ENCODE measurements at places on chromosomes 1 and 21.
A peak's percentile ranks its signal among the peaks of the same experiment; 100 is the strongest.

- peak; percentile 33 for DNase-seq
Observed at GRCh38 chr1:207888652-207889051, 22.3 kb downstream of the CD34 start.

- DNase-seq = peak; percentile 76
Observed at GRCh38 chr1:36224537-36225282, 467 bp downstream of the THRAP3 start.

DNA sequence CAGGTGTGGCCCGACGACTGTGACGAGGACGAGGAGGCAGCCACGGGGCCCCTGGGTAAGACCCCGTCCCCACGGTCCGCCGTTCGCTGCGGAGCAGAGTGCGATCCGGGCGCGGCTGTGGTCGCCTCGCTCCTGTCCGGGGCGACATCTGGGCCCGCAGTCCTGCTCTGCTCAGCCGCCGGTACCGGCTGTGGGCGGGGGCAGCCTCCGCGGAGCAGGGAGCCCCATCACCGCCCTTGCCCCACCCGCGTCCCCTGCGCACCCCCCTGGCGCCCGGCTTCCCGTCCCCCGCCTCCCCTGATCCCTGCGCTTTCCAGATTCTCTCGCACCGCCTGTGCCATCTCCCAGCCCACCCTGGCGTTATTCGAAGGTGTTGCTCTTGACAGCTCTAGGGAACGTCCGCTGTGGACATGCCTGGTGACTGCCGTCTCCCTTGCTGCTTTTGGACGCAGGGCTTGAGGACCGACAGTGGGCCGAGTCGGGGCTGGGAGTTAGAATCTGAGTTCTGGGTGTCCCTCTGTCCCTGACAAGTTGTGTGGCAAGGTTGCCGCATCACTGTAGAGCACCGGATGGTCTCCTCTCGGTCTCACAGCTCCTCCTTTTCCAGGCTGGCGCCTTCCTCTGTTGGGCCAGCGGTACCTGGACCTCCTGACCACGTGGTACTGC, 596 bp downstream of the TOR3A start:
- DNase-seq = peak; percentile 52

DNA sequence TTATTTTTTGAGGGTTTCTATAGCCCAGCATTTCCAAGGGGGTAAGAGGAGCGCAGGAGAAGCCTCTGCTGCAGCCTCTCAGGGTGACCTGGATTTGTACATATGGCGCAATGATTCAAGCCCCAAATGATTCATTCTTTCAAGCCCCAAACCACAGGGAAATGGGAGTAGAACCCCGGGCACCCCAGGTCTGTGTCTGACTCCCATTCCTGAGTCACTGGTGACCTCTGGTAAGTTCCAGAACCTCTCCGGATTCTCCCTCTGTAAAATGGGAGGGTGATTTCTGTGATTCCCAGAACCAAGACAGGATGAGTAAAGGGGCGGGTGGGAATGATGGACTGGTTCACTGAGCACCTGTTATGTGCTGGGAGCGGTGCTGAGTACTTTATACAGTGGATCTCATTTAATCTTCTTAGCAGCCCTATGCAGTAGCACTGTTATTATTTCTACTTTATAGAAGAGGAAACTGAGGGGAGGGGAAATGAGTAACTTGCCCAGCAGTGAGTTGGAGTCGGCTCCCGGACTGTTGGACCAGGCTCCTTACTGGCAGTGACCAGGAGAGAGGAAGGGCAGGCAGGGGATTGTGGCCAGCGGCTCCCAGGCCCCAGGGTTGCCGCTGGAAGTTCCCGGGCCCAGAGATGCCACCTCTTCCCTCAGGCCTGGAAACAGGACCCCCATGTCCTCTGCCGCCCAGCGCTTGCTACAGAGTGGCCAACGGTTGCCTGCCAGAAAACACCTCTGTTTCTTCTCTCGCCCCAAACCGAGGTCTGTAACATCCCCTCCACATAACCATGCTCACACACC, 20.3 kb upstream of the SLC26A9 start:
- DNase-seq = peak; percentile 85

DNA sequence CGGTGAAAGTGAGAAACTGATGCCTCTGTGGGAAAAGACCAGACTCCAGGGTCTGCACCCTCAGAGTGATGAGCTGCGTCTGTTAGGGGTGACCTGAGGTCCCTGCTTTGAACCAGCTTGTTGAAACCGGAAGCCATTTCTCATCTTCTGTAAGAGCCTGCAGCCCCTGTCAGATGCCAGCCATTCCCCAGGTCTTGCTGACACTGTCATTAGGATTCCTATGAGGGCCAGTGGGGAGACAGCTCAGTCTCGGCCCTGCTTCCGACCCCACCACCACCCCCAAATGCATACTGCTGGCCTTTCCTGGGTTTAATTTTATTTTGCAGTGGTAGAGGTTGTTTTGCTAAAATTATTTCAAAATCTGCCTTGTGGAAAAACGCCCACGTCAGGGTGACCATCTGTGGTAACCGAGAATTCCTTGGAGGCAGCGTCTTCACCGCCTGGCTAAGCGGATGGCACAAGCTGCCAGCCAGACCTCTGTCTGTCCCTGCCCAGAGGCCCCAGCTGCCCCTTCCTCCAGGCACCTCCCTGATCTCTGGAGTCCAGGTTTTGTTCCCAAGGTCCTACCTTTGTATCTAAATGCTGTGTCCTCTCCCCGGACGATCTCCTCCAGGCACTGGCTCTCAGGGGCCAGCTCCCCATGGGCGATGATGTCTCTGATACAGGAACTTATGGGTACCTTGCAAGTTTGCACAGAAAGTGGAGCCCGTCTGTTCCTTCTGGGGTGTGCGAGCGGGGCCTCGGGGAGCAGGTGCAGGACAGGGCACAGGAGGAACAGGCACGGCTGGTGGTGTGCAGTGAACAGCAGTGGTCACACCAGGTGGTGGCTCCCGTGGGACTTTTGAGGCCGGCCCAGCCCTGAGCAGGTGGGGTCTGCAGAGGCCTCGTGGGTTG, 49.9 kb downstream of the PRKCZ start:
- no peak for DNase-seq

DNA sequence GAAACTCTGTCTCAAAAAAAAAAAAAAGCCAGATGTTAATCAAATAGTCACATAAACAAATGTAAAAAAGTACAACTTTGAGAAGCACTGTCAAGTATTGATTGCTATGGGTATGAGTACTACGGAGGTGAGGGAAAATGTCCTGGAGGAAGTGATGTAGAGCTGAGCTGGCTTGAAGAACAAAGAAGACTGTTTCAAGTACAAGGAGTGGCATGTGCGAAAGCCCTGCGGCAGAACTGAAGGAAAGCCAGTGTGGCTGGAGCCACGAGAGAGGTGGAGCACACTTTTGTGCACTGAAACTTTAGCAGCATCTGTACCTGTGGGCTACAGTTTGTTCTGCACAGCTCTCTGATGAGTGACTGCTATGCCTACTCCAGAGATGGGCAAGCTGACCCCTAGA, 5.4 kb upstream of the RPS6KA1 start:
- no peak for DNase-seq

DNA sequence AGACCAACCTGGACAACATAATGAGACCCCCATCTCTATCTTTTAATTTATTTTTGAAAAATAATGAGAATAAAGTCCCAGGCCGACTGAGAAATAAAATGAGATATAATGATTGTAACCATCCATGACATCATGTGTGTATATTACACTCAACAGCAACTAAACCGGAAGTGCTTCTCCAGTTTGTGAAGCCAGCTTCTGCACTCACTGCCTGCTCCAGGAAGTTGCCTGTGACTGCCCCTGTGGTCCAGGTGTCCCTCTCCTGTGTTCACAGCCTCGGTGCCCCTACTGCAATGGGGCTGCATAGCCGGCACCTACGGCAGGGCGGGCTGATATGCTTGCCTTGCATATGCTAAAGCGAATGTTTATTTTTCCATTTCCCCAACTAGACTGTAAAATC, 68.3 kb downstream of the SSBP3 start:
- no peak for DNase-seq

DNA sequence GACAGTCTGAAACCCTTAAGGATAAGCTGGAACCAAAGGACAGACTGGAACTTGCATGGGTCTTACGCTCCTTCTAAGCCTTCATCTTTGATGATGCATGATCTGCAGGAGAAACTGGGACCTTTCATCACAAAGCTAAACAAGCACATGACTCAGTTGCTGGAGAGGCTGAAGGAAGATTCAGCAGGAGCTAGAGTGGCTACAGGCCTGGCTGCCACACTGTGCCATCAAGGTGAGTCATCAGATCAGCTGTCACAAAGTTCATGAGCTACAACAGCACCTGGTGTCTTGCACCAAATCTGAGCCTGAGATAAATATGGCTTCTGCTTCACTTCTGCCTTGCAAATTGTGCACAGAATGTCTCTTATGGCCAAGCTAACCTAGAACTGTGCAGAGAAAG, 95.5 kb upstream of the MARK1 start:
- DNase-seq = peak; percentile 22

DNA sequence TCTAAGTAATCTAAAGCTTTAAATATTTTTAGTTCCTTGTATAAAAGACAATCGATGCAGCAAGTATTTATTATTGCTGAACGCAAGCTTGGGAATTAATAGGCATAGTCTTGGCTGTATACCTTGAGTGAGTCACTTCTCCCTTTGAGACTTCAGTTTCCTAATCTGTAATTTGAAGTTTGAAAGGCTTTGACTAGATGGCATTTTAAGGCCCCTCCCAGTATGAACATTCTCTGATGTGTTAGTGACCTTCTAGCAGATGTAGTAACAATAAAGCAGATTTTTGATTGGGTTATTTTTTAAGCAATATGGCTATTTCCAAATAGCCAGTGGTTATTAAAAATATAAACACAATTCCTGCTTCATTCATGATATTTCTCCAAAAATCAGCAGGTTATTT, 58.2 kb downstream of the DUSP10 start:
- DNase-seq = no peak

DNA sequence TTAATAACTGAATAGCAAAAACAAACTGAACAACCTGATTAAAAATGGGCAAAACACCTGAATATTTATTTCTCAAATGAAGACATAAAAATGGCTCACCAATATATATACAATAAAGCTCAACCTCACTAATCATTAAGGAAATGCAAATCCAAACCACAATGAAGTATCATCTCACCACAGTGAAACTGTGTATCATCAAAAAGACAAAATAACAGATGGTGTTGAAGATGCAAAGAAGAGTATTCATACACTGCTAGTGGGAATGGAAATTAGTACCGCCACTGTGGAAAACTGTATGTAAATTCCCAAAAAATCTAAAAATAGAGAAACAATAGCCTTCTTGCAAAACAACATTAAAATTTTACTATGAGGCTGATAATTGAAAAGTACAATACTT, 1660.1 kb upstream of the B3GALT2 start:
- no peak for DNase-seq

GRCh38 chr1:173020138-173020750, 30.5 kb downstream of the TNFSF18 start:
- no peak for DNase-seq

DNA sequence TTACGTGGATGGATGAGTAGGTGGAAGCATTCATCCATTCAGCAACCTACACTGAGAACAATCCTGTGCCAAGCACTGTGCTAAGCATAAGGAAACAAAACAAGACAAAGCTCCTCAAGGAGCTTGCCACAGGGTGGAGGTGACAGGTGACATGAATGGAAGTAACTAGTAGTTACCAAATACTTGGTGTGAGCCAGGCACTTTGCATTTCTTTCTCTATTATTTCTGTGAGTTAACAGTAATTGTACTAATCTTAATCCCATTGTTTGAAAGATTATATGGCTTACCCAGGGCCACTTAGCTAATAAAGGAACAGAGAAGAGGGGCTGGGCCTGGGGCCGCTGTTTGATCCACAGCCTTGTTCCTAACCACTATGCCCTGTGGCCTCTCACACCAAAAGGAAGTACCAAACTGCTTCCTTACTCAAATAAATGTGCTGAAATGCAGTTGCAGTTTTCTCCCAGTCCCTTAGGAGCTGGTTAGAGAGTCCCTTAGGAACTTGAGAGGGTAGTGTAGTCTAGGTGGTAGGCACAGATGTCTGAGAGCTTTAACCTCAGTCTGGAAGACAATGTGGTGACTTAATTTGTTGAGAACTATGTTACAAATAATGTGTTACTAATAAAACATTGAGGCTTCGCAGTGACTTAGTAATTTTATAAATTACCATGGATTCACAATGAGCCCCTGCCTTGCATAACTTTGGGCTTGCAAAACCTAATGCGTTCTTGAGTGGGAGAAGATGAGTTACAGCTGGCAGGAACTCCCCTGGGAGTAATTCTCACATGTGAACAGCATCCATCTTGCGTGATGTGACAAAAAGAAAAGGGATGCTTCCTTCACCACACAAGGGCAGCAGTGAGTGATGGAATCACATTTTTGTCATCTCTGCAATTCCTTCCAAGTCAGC, 69.8 kb downstream of the MPZL1 start:
- peak; percentile 16 for DNase-seq

DNA sequence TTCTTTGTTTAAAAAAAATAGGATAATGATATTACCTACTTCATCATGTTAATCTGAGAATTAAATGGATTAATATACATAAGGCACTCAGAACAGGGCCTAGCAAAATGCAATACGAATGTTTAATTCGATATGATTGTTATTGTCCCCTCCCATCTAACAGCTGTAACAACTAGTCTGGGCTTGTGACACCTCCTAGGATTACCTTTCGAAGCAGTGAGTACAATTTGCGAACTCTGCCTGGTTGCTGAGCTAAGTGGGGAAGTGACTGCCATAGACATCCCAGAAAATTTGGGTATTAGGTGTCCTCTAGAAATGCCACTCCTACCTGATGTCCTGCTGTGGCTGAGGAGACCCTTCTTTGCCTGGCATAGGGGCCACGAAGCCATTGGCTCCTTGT, 3.0 kb downstream of the RASSF5 start:
- DNase-seq = no peak

DNA sequence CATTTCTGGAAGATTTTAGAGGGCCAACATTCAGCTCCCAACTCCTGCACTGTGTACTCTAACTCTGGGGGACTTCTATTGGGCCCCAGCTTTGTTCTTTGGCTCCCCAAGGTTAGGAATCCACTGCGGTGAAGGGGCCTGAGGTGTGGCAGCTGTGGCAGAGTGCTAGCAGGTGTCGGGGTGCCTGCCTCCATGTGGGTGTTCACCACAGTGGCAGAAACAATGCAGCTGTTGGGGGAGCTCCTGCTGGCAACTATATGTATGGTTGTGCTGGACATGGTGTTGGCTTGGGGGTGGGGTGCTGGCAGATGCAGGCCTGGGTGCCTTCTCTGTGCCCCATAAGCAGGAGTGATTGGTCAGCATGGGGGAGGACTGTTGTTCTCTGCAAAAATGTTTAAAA, 95.5 kb downstream of the ST6GALNAC3 start:
- no peak for DNase-seq
